Myocyte (in vitro differentiated cells): ENCODE measurements at places on chromosomes 11 and 22. TPM values are rescaled to one million over a fixed set of nuclear protein-coding genes. Genes with fewer than 3 reads are reported as not detected.

GRCh38 chr11:30282289-30282631 lies 40.6 kb upstream of the ARL14EP start:
- no peak for DNase-seq

Gene DCDC1
- 0.03 and 0.73 TPM in 2 replicates for total RNA-seq

- DNase-seq = no peak
Measured at GRCh38 chr11:42825598-42825997, 486.2 kb upstream of the API5 start.

Gene OR52H1
- total RNA-seq = not detected in 2 replicates

Gene DDI1
- not detected in 2 replicates for total RNA-seq

Gene FAM227A
- total RNA-seq = 1.6 and 5.6 TPM in 2 replicates

Gene HORMAD2
- total RNA-seq = not detected in 2 replicates

Gene WNT7B
- total RNA-seq = not detected in 2 replicates

Gene CACNA1I
- 0.05 TPM in 1 of 2 replicates, not detected in the other for total RNA-seq

- DNase-seq = no peak
Measured at GRCh38 chr11:115049796-115050195, 371.5 kb downstream of the NXPE2 start.

Gene RCOR2
- 0.53 and 0.57 TPM in 2 replicates for total RNA-seq

DNA sequence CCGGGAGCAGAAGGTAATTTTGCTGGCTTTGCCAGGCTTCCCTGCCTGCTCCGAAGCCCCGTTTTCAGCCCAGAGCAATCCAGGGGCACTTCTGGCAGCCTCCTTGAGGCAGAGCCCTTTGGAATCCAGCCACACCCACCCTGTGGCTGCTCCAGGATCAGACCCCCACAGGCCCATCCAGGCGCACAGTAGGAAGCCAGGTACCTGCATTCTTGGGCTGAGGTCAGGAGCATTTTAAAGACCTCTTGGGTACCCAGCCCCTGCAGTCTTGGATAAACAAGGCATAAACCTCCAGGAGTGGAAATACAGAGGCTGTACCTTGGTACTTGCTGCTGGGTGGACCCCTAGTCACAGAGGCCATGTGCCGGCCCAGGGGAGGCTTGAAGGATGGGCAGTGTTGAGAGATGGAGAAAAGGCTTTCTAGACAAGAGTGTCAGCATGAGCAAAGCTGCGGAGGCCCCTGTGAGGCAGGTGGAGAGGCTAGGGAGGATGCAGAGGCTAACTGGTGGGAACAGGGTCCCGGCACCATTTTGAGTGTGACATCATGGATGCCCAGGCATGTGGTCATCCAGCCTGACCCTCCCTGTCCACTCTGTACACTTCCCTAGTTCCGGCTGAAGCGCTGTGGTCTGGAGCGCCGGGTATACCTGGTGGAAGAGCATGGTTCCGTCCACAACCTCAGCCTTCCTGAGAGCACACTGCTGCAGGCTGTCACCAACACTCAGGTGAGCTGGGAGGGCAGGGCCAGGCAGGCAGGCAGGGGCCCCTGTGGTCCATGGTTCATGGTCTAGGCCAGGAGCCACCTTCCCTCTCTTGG lies 3.9 kb downstream of the MUS81 start:
- no peak for DNase-seq

DNA sequence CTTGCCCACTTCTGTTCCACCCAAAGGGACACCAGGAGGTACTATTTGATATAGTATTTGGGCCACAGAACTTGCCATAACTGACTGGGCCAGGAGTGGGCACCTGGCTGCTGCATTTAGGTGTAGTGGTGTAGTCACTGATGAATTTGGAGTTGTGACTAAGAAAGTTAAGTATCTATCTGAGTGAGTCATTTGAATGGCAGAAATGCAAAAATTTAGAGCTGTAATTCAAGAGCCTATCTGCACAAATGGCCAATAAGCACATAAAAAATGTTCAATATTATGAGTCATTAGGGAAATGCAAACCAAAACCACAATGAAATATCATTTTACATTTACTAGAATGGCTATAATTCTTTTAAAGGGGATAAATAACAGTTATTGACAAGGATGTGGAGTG lies 14.7 kb downstream of the GLYATL2 start:
- DNase-seq = peak; percentile 5

DNA sequence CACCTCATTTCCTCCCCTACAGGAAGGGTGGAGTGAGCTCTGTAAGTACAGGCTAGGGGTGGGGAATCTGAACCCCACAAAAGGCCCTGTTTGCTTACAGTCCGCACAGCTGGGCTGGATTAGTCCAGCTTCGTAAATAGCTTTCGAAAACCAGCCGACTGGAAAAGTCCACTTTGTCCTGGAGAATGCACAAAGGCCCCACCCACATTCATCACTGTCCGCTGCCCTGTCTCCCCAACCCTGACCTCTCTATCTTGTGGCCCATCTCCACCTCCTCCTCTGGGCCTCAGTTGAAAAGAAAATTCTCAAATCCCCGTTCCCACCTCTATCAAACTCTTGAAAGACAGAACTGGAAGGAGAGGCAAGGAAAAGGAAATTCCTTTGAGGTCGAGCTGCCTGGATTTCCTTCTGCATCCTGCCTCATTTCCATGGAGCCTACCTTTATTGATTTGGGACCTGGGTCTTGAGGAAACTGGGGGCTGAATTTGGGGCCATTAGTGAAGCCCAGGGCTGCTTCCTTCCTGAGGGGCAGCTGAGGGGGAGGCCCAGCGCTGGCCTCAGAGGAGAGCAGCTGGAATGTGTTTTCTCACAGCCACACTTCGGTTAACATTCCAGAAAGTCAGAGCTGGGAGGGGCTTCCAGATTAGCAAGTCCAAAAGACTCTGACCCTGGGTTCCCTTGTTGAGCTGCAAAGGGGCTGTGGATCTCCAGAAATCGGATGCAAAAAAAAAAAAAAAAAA lies 147.6 kb downstream of the FBXO7 start:
- peak; percentile 63 for DNase-seq

Gene CARD18
- not detected in 2 replicates for total RNA-seq

Gene OR5P2
- not detected in 2 replicates for total RNA-seq

- no peak for DNase-seq
Measured at GRCh38 chr11:103699216-103699615, 337.2 kb upstream of the DDI1 start.

GRCh38 chr11:69705901-69706787 lies 2.3 kb upstream of the FGF19 start:
- no peak for DNase-seq

DNA sequence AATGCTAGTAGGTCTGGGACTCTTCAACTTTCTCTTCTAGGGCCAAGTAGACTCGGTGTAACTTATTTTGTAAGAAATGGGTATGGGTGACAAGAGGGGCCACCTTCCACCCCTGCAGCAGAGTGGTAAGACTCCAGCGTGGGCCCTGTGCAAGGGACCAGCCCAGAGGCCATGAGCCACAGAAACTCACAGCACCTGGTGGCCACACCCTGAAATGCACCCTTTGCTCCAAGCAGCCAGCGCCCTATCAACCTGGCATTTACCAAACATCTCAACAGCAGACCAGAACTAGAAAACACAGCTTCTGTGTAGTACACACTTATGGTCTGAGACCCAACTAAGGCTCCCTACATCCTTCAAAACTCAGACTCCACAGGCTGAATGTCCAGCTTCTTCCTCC lies 5.7 kb downstream of the CDCA5 start:
- peak; percentile 26 for DNase-seq

Gene SCUBE1
- total RNA-seq = not detected in 2 replicates

GRCh38 chr22:35128637-35129036 lies 62.7 kb downstream of the ISX start:
- no peak for DNase-seq

DNA sequence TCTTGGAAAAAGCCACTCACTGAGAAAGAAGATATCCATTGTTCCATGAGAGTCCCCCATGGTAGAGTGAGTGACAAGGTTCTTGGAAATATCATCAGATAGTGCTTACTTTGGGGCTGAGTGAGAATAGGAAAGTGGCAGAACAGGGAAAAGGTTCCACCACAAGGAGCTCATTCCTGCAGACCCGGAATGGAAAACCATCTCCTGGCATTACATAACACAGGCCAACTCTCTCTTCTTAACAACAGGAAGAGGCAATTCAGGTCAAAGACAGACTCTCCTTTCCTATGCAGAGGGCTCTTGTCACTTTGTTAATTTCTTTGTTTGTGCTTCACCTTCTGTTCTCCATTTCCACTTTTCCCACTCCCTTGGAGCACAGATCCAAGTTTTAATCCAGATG lies 259.7 kb downstream of the KIRREL3 start:
- DNase-seq = no peak

Gene C11orf87
- 0.05 TPM in 1 of 2 replicates, not detected in the other for total RNA-seq

DNA sequence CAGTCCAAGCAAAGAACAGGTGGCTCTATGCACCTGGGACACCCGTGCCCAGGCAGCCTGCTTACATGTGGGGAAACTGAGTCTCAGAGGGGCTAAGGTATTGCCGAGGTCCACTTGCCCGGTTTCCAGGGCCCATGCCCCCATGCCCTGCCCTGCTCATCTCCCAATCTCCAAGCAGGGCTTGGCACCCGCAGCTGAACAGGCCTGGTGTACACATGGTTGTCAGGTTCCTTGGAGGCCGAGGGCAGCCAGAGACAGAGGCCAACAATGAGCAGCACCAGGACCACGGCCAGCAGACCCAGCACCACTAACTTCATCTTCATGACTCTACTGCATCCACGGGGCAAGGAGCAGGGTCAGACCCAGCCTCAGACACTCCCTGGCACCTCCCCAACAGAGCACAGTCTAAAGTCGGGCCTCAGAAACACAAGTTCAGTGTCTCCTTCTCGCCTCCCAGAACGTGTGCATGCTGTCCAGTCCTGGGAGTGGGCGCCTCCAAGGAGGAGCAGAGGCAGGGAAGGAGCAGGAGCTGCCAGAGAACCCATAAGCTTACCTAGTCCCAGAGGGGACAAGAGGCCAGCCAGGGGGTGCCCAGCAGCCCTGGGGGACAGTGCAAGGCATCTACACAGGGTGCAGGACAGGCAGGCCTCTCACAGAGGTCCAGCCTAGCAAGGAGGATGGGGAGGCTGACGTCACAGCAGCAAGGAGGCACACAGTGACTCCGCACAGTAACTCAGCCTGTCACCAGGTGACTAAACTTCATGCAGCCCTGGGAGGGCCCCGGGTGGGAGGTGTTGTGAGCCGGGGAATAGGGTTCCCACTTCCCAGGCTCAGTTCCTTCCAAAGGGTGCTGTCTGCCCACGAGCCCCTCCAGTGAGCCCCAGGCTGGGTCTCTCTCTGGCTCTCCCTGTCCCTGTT lies 20.2 kb upstream of the RGL4 start:
- DNase-seq = no peak
